Gastroesophageal sphincter (tissue), 4 donors: ENCODE measurements at places on chromosomes 2 and 18. TPM values are rescaled to one million over a fixed set of nuclear protein-coding genes. Genes with fewer than 3 reads are reported as not detected.

Gene RAB6C
- total RNA-seq, result 0.46 TPM

GRCh38 chr2:169386722-169387121, 24.4 kb upstream of the LRP2 start:
- H3K27ac ChIP-seq, result no peak overlapping the region
- no peak for ATAC-seq
- peaks cover 2% of the 10 kb centered on the region for H3K27me3 ChIP-seq
- no peak overlapping the region for H3K4me3 ChIP-seq
- no peaks in the 10 kb centered on the region for H3K4me1 ChIP-seq
- H3K36me3 ChIP-seq, result no peaks in the 10 kb centered on the region

DNA sequence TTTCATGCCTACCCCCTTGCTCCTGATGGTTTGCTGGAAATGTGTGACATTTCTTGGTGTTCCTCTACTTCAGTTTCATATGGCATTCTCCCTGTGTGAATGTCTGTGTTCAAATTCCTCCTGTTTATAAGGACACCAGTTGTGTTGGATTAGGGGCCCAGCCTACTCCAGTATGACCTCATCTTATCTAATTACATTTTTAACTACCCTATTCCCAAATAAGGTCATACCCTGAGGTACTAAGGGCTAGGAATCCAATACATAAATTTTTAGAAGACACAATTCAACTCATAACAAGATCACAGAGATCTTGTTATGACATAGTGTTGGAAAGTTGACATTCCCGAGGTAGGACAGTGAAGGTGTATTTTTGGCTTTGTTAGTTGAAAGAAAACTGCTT, 5.5 kb downstream of the FAM210A start:
- no peak overlapping the region for H3K4me3 ChIP-seq
- no peak overlapping the region for H3K27ac ChIP-seq
- ATAC-seq, result no peak
- no peaks in the 10 kb centered on the region for H3K27me3 ChIP-seq

DNA sequence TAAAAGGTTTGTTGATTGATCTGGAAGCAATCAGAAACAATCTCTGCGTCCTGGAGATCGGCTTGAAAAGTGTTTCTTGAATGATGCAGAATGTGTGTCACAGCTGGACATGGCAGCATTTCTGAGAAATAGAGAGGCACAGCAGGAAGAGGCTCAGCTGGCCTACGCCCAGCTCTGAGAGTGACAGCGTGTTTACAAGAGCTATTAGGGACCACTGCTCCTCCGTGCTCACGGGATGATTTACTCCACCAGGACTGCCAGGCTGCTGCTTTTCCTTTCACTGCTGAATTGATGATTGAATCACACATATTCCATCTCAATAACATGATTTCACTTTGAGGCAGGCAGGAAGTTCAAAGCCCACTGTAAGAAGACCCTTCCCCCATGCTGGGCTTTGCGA, 62.8 kb downstream of the GALNT14 start:
- no peak overlapping the region for H3K27ac ChIP-seq
- no peaks in the 10 kb centered on the region for H3K4me1 ChIP-seq
- peaks cover 11% of the 10 kb centered on the region for H3K27me3 ChIP-seq
- H3K36me3 ChIP-seq, result no peaks in the 10 kb centered on the region
- no peak for ATAC-seq

- H3K27ac ChIP-seq, result no peak overlapping the region
- no peaks in the 10 kb centered on the region for H3K36me3 ChIP-seq
- no peaks in the 10 kb centered on the region for H3K27me3 ChIP-seq
- no peak for ATAC-seq
These were observed 65.8 kb upstream of the RIOK3 start for GRCh38 chr18:23387265-23387664.

DNA sequence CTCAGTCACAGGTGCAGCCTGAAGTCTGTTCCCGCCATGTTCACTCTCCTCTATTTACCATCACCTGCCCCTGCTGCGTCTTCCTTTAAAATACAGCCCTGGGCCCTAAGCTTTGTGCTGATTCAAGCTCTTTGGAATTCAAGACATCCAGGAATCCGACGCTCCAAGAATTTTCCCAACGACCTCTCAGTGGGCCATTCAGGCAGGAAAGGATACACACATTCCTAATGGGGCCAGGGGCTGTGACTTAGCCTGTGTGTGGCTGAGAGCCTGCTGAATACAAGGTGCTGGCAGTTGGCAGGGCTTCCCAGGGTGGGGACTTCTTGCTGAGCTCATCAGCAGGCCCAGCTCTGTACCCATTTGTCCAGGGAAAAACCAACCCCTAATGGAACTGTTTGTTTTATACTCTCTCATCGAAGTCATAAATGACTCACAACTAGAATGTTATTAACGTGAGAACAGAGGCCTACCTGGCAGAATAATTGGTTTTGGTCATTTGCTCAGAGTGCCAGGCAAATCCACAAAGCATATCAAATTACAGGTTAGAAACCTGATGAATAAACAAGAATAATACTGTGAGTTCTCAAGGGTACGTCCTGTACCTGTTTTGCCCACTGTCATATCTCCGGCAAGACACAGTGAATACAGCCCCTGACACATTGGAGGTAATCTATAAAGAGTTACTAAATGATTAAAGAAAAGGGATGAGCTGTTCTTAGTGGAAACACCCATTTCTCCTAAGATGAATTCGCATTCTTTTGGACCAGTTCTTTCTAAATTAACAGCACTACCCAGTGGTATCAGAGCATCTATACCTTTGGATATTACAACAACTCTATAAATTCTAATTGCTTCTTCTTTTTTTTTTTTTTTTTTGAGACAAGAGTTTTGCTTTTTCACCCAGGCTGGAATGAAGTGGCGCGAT, 12.6 kb upstream of the KCMF1 start:
- H3K27ac ChIP-seq, result peak overlapping the region; percentile 74
- H3K36me3 ChIP-seq, result no peaks in the 10 kb centered on the region
- no peak overlapping the region for H3K4me3 ChIP-seq
- no peaks in the 10 kb centered on the region for H3K27me3 ChIP-seq
- peaks cover 23% of the 10 kb centered on the region for H3K4me1 ChIP-seq

DNA sequence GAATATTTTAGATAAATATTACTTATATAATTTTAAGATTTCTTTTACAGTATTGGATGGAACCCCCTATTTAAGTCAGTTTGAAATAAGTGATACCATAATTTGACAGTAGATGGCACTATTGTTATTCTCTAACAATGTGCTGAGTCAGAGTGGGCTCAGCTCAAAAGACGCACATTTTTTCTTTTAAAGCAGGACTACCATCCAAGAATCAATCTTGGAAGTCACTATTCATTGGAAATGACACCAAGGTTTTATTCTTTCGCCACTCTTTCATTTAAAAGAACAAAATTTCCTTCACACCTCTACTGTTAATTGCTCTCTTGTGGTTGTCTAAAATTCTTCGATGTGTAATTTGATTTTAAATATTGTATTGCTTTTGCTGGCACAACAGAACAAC, 32.6 kb upstream of the SPAG16 start:
- no peaks in the 10 kb centered on the region for H3K4me1 ChIP-seq
- no peak for ATAC-seq
- no peak overlapping the region for H3K4me3 ChIP-seq
- H3K27me3 ChIP-seq, result no peaks in the 10 kb centered on the region
- H3K27ac ChIP-seq, result no peak overlapping the region
- no peaks in the 10 kb centered on the region for H3K36me3 ChIP-seq

Gene NEMP2
- total RNA-seq, result 5.3 TPM

DNA sequence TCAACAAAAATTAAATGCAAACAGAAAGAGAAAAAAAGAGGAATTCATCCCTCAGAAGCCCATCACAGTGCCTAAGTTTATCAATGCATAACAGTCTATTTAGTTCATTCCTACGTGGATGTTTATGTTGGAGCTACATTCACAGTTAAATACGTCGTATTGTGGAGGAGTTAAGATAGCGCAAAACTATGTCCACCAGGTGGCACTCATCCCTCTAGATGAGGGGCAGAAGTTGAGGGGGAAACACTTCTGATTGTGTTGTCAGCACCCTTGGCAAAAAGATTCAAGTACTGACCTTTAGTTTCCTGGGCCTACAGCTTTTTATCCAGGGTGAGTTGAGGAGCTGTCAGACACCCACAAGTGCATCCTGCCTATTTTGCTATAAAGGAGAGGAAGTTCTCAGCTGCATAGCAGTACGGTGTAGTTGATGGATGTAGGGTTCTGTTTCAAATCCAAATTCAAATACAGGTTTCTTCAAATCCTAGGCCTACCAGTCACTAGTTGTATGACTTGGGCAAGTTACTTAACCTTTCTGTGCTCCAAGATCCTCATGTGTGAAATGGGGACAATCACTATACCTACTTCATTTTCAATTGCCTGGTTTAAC, 26.8 kb upstream of the MYO1B start:
- peak; percentile 34 for ATAC-seq
- H3K36me3 ChIP-seq, result no peaks in the 10 kb centered on the region
- no peaks in the 10 kb centered on the region for H3K27me3 ChIP-seq
- H3K27ac ChIP-seq, result no peak overlapping the region

Gene TOGARAM2
- 2.0 TPM for total RNA-seq

Gene ALPP
- total RNA-seq, result not detected

- H3K27me3 ChIP-seq, result no peaks in the 10 kb centered on the region
- no peak overlapping the region for H3K4me3 ChIP-seq
- H3K4me1 ChIP-seq, result no peaks in the 10 kb centered on the region
- H3K36me3 ChIP-seq, result no peaks in the 10 kb centered on the region
- H3K27ac ChIP-seq, result no peak overlapping the region
- ATAC-seq, result peak; percentile 39
These were observed 61.1 kb upstream of the ID2 start for GRCh38 chr2:8620611-8621382.

- ATAC-seq, result no peak
- H3K4me3 ChIP-seq, result no peak overlapping the region
- H3K27ac ChIP-seq, result no peak overlapping the region
These were observed 40.7 kb downstream of the INPP4A start for GRCh38 chr2:98485453-98485755.

GRCh38 chr2:174574657-174575056, 22.9 kb downstream of the WIPF1 start:
- no peaks in the 10 kb centered on the region for H3K27me3 ChIP-seq
- H3K4me3 ChIP-seq, result no peak overlapping the region
- peak overlapping the region; percentile 11 for H3K27ac ChIP-seq
- H3K4me1 ChIP-seq, result peaks cover 30% of the 10 kb centered on the region

DNA sequence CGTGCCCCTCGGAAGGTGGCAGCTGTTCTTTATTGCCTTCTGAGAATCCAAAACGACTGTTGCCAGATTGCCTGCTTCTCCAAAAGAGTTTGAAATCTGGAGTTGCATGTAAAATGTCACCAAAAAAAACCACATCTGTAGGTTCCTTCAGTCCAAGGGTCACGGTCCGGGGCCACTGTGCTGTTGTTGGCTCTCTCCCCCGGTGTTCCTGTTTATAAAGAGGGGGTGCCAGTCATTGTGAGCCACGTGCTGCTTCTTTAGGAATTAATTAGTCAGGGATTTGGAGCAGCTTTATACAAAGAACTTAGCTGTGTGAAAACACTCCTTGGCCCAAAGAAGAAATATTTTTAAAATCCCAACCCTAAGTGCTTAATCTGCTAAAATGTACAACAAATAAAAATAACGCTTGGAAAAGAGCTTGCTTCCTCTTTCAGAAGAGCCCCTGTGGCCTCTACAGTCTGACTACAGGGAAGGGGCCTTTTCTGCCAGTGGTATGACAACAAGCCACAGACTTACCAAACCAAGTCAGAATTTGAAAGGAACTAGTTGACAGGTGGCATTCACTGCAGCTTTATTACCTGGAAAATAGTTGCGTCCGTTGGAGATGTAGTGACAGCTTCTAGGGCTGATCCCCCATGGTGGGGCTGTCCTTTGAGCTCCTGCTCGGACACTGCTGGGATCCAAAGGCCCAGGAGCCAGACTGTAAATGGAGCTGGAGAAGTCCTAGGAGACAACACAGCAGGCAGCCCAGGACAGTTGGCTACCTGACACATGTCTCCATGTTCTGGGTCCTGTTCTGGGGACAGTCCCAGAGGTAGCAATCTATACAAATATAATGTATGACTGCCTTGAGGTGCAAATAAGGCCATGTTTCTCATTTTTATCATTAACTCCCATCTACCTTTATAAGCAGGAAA, 84.5 kb upstream of the SLC1A4 start:
- ATAC-seq, result no peak
- H3K27ac ChIP-seq, result no peak overlapping the region
- H3K36me3 ChIP-seq, result no peaks in the 10 kb centered on the region
- peaks cover 3% of the 10 kb centered on the region for H3K4me1 ChIP-seq
- no peaks in the 10 kb centered on the region for H3K27me3 ChIP-seq

DNA sequence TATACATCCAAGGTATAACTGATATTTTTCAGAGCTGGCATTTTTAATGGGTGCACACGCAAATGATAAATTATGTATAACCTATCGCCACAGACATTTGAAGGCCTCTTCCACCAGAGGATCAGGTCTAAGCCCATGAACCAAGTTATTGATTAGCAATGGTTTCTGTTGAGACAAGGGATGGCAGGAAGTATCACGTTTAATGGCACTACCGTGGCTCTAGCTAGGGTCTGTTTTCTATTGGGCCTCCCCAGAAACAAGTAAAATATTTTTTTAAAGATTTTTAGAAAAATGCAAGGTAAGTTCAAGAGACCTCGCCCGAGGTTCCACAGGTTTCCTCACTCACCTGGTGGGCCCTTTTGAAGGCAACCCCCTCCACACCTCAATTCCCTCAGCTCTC, 667 bp downstream of the GFPT1 start:
- no peaks in the 10 kb centered on the region for H3K4me1 ChIP-seq
- peak overlapping the region; percentile 86 for H3K27ac ChIP-seq
- no peak for ATAC-seq
- no peaks in the 10 kb centered on the region for H3K27me3 ChIP-seq

DNA sequence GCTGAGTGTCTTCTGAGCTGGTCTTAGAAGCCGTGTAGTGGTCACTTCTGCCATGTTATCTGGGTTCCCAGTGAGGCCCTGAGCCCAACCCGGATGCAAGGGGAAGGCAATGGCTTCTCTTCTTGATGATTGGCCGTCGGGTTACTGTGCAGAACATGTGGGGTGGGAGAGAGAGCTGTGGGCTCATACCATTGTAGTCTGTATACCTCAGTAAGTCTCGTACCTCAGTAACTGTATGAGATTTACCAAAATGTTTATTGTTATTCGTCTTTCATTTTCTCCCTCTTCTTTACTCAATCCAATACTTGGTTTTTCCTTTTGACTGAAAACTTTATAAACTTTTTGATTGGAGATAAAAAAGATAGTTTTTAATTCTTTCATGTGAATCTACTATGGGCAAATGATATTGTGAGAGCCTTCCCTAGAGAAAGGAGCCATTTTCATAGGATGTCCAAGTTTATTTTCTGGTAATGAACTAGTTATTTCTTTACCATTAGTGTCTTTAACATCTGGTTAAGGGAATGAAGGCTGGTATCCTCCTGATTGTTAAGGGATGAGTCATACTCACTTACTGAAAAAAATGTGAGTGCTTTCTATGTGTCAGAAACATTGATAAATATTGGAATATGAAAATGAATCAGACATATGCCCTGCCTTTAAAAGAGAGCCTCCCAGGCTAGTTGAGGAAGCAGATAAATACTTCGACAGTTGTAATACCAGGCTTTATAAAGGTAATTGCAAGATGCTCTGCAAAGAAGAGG, 129.9 kb downstream of the PRPF40A start:
- no peak overlapping the region for H3K4me3 ChIP-seq
- H3K27me3 ChIP-seq, result no peaks in the 10 kb centered on the region
- H3K36me3 ChIP-seq, result no peaks in the 10 kb centered on the region

Gene ANTXR1
- total RNA-seq, result 113 TPM

Gene ERFE
- not detected for total RNA-seq
